Omental fat pad (tissue), 4 donors: ENCODE measurements at places on chromosomes 11 and 22.

- DNase-seq, result no peak
Measured at GRCh38 chr11:7495882-7496551, 10.7 kb downstream of the OLFML1 start.

- DNase-seq, result no peak
Measured at GRCh38 chr11:126655807-126656128, 300.3 kb downstream of the ST3GAL4 start.

- no peak for DNase-seq
Measured at GRCh38 chr22:38824585-38824984, 19.2 kb downstream of the NPTXR start.

DNA sequence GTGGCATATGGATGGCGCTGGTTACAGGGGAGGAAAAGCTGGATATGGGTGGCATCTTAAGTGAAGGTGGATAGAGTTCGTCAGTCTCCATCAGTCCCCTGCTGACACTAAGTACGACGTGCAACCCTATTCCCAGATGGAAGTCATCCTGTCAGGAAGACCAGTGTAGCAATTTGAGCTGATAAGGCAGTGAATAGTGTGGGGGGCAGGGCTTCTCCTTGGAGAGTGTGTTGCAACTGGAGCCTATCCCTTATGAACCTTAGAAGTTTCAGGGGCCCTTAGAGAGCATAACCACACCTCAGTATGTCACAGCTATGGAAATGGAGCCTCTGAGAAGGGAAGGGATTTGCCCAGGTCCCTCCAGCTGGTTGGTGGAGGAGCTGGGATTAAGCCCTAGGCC lies 36.1 kb upstream of the ANKK1 start:
- DNase-seq, result no peak

- DNase-seq, result no peak
Measured at GRCh38 chr22:50184902-50185374, 775 bp upstream of the TRABD start.

DNA sequence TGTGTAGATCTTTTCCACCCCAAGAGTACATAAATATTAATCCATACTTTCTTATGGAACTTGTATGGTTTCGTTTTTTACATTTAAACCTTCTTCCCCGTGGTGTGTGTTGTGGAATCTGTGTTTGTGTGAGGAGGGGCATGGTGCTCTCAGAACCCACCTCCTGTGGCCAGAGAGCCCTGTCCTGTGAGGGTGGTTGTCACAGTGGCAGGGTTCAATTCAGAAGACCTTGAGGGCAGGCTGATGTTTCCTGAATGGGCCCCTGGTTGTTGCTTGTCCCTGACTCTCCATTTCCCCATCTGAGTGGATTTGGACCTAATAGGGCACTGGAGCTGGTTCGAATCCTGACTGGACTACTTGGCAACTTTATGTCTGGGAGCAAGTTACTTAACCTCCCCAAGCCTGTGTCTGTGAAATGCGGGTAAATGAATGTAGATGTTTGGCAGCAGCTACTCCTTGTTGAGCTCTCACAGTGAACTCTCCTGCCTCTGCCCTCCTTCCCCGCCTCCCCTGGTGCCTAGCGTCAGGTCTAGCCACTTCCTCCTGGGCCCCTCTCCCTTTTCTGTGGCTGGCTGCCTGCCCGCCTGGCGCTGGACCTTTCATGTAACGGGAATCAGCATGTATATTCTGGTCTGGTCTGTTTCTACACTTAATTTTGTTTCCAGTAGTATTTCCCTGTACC lies 7.3 kb downstream of the NEAT1 start:
- no peak for DNase-seq

GRCh38 chr22:44039566-44040171 lies 15.6 kb downstream of the PARVB start:
- DNase-seq, result no peak

DNA sequence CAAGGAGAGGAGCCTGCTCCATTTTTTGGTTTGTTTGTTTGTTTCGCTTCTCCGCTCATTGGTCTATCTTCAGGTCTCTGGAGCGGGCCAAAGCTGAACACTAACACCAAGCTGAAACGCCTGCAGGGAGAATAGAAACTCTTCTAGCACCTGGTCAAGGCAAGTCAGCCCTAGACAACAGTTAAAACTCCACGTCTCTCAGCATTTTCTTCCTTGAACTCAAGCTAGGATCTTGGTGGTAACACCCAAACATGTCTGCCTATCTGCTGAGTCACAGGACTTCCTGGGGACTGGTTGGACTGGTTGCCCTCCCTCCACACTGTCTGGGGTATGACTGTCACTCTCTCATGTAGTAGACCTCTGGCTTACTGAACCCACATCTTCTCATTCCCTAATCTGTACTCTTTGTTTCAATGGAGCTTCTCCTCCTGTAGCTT lies 23.9 kb upstream of the RBFOX2 start:
- no peak for DNase-seq

- no peak for DNase-seq
Measured at GRCh38 chr11:134628426-134628825, 216.4 kb upstream of the B3GAT1 start.

DNA sequence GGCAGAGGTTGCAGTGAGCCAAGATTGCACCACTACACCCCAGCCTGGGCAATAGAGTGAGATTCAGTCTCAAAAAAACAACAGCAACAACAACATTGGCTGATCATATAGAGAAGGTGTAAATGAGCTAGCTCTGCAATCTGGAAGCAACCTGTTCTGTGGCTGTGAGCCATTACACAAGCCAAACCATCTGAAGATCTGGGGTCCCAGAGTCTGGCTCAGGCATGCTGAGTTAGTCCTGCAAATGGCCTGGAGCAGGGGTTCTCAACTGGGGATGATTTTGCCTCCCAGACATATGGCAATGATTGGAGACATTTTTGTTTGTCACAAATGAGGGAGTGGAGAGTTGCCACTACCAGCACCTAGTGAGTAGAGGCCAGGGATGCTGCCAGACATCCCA lies 42.3 kb upstream of the RAB1B start:
- DNase-seq, result no peak
